ENCODE measurements at places on chromosomes 1 and 21.

DNA sequence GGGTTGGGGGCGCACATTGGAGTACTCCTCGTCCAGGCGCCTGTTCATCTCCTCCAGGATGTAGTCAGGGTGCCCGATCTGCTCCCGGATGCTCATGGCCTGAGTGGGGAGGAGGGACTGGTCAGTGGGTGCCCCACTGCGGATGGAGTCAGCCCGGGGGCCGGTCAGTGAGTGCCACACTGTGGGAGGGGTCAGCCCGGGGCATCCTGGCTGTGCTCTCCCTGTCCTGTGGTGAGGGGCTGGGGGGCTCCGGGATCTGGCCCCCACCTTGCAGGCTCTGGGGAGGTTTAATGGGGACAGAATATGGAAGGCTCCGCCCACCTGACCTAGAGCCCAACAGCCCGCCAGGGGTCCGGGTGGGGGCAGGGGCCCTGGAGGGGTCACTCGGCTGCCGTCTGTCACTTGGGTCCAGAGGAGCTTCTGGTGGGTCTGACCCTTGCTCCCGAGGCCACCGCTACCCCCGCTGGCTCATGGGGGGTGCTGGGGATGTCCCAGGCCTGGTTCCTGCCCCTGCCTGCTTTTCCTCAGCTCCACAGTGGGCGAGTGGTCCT is 8.8 kb downstream of the PRXL2B start:
- DNase-seq, result no peak

DNA sequence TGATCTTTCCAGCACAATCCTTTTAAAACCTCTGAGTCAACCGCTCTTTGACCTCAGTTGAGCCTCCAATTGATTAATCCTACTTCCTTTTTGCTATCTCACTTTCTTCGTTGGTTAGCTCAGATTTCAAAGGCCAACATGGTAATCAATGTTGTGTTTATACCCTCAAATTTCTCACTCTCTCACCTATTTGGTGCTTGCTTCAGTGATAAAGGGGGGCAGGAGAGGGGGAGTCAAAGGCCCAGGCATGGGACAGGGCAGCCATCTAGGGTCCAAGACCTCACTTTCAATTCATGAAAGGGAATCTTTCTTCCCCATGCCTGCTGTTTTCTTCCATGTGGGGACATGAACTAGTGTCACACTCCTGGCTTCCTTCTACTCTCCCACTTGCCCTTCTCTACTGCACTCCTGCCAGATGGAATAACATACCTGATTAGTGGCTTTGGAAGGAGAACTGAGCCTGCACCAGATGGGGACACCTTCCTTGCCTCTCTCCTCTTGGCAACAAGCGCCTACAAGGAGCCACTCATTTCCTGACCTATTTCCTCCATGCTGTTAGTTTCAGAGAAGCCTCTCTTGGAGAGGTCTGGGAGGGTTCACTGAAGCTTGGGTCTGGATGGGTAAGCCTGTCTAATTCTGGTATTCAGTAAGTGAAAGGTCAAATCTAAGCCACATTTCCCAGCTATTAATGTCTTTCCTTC is 73.3 kb upstream of the ARHGAP29 start:
- DNase-seq, result no peak

DNA sequence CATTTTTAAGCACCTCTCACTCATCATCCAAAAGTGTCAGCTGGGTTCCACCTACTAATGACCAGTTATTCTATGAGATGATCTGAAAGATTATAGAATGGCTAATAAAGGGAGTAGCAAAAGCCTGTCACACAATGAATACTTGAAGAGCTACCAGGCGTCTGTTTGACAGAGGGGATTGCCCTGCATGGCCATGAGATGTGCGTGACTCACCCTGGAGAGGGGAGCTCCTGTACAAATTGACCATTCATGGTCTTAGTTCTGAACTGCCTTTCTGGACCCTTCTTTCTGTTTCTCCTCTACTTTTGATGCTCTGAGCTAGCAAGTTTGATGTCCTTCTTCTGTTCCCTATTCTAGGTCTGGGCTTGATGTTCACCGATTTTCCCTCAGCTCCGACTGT is 85.2 kb upstream of the ABCD3 start:
- DNase-seq, result no peak

DNA sequence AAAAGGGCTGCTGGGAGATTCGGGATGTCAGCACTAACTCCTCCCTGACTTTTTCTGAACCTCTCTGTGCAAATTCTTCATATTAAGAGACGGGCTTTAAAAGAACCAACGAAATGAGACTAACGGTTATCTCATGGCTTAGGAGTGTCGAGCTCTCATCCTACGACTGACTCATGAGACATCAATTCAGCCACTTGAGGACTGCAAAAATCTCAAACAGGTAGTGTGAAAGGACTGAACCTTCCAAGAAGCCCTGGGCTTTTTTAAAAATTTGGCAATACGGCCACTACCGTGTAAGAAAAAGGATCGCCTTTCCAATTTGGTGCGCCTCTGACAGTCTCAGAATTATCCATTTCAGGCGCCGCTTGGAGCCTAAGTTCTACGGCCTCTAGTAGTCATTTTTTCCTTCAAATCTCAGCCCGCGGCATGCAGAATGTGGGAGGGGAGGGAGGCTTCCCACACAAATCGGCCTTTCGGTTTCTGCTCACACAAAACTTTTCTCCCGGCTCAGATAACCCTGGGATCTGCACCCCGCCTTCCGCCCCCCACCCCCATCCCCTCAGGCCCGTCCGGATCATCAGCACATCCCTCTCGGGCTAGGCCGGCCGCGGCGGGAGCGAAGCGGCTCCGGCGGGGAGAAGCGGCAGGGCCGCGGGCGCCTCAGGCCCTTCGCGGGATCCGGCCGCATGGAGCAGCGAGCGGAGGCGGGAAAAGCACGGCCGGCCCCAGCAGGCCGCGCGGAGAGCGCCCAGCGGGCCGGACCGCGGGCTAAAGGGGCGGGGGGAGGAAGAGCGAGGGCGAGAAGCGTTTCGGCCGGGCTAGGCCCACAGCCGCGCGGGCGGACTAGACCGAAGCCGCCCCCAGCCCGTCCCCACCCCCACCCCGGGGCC is 618 bp downstream of the HNRNPR start:
- peak; percentile 27 for DNase-seq

DNA sequence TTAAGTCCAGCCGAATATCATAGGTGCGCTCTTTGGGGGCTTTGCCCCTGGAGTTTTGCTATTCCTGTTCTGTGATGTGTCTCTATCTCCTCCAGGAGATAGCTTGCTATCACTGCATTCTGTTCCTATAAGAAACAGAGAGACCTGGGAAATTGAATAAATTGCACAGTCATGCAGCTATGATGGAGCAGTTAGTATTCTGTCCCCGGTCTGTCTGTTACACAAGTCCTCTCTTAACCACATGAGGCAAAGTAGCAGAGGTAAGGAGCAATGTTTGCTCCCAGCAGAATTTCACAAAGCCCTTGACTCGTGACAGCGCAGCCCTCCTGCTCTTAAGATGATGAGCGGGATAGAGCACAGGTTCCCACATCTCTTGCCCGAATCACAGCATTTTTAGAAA is 63.9 kb upstream of the GRHL3 start:
- DNase-seq, result no peak

DNA sequence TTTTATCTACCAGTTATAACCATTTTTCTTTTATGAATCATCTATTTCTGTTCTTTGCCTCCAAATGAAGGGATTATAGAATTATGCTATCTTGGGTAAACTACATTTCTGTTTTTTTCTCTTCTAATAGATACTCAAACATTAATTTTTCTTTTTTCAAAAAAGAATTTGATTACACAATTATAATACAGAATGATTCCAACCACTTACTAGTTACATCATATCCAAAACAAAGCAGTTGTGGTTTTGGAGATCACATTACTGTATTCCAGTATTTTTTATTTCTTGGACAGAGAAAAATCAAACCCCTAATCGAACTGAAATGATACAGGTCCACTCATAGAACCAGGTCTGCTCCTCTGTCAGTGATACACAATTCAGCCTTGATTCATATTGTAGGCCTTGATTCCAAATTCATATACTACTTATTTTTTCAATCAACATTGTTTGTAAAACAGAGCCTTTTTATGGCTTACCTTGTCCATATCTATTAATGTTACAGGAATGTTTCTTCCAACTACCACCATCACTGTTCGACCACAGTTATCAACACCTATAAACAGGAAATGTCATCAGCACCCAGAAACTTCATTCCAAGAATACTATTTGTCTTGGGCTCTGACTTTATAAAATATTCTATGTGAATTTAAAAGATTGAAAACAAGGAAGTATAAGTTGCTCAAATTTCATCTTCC is 43.2 kb downstream of the GDAP2 start:
- no peak for DNase-seq

DNA sequence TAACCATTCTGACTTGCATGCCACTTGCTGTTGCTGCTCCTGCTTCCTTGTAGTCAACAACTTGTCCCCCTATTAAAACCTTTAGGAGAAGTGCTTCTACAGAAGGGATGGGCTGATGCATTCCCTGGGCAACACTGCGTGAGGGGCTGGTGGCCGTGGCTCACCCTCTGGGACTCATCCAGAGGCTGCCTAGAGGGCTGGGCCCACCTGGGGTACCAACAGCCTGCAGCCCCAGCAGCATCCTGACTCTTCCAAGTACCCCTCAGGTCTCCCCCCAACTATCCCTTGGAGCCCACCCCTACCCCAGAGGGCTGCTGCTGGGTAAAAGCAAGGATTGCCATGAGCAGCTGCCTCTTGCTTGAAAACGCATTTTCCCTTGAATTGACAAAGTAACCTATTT is 34.7 kb upstream of the LHX4 start:
- DNase-seq, result no peak

DNA sequence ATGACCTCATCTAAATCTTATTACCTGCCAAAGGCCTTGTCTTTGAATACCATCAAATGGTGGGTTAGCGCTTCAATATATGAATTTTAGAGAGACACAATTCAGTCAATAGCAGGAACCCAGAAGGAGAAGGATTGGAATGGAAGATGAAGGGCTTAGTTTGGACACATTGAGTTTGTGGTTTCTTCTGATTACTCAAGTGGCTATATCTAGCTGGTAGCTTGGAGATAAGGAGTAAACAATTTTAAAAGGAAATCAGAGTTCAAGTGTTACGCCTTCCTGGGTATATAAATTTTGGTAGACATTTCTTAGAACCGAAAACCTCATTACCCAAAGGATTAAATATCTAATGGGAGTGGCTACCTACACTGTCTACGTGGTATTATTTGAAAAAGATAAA is 80.2 kb downstream of the RGS2 start:
- no peak for DNase-seq

GRCh38 chr1:8782001-8782620 is 35.3 kb downstream of the RERE start:
- no peak for DNase-seq

Data from T47D (cell line).